ENCODE measurements at places on chromosomes 6 and 20. TPM values are rescaled to one million over a fixed set of nuclear protein-coding genes. Genes with fewer than 3 reads are reported as not detected.

GRCh38 chr20:57051096-57051495 lies 215.3 kb downstream of the BMP7 start:
- DNase-seq = no peak

GRCh38 chr6:117389227-117390057 lies 36.3 kb downstream of the ROS1 start:
- no peak for DNase-seq

DNA sequence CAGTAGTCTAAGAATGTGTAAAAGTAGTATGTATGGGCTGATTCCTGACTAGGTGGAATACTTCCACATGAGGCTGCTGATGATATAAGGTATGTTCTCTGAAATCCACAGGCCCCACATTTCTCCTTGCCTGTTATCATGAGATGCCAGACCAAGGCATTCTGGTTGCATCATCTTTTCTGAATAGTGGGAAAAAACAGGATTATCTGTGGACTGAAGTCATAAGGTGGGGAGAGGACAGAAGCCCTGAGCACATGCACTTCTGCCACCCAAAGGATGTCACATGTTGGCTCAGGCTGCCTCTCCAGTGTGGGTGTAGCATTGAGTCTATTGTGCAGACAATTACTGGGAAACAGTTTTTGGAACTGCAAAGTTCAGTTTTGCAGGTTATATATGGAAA lies 184.5 kb upstream of the RAB32 start:
- no peak for DNase-seq

GRCh38 chr6:147560670-147561069 lies 52.2 kb downstream of the SAMD5 start:
- no peak for DNase-seq

DNA sequence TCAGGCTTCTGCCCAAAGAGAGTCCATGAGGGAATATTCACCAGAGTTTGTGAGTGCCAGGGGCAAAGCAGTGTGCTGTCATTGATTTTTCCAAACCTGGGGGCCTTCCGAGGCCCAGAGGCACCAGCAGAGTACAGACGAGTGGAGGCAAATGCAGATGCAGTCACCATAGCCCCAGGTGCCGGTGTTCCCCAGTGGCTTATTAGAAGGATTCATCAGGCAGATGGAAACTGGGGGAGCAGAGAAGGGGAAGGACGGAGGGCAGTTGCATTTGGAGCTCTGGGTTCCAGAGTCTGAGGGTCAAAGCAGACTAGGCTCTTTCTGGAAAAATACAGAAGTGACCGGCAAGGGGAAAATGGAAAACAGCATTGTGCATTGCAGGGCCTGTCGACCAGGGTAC lies 184.2 kb downstream of the ANKRD60 start:
- no peak for DNase-seq

DNA sequence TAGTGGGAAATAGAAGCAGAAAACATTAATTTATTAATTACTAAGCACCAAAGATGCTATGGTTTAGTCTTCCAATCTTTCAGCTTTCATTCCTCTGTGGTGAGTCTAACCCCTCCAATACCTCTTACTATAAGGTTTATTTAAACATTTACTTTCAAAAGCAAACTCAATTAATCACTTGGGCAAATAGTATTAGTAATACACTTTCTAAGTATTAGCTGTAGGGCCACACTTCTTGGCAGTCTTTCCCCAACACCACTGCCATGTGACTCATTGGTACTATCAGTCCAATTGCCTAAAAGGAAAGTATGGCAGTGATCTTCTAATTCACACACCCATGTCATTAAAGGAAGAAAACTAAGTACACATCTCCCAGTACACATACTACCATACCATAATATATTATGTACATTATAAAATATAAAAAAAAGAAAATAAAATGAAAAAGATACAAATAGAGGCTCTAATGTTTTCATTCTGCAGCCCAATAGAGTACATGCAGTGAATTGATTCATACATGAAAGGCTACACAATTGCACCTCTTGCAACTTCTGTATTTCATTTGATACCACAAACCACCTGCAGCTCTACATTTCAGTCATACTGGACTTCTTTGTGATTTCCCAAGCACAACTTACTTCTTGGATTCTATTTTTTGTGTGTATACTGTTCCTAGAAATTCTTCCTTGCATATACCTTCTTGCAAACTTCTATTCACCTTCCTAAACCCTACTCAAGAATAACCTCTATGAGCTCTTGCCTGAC lies 218.6 kb downstream of the PKHD1 start:
- no peak for DNase-seq

DNA sequence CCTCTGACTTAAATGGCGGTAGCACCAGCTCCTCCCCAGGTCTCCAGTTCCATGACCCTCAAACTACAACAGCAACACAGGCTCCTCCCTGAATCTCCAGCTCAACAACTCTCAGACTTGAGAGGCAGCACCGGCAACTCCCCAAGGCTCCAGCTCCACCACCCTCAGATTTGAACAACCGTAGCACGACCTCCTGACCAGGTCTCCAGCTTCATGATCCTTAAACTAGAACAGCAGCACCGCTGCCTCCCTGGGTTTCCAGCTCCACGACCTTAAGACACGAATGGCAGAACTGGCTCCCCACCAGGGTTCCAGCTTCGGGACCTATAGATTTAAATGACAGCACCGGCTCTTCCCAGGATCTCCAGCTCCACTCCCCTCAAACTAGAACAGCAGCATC lies 325.8 kb downstream of the PREX1 start:
- DNase-seq = no peak

- no peak for DNase-seq
Measured at GRCh38 chr6:90691823-90692222, 105.0 kb upstream of the MAP3K7 start.

DNA sequence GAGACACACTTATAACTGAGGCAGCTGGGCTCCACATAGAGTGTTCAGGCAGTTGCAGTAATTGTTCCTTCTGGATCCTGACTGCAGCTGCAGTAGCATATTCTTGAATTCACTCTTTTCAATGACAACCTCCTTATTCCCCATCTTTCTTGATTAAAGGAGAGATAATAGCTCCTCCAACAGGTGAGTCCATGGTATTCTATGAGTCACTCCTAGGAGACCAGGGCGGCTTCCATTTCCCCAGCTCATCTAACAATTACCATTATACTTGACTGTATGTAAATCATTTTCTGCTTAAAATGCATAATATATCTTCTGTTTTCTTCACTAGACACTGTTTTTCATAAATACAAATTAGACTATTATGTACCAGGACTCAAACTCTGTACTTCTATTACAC lies 62.4 kb downstream of the TENT5A start:
- DNase-seq = no peak

- DNase-seq = no peak
Measured at GRCh38 chr6:33488339-33488738, 34.0 kb downstream of the ZBTB9 start.

GRCh38 chr20:57787990-57788781 lies 78.4 kb upstream of the PMEPA1 start:
- DNase-seq = no peak

GRCh38 chr6:42095094-42095493 lies 44.8 kb downstream of the TAF8 start:
- DNase-seq = no peak

DNA sequence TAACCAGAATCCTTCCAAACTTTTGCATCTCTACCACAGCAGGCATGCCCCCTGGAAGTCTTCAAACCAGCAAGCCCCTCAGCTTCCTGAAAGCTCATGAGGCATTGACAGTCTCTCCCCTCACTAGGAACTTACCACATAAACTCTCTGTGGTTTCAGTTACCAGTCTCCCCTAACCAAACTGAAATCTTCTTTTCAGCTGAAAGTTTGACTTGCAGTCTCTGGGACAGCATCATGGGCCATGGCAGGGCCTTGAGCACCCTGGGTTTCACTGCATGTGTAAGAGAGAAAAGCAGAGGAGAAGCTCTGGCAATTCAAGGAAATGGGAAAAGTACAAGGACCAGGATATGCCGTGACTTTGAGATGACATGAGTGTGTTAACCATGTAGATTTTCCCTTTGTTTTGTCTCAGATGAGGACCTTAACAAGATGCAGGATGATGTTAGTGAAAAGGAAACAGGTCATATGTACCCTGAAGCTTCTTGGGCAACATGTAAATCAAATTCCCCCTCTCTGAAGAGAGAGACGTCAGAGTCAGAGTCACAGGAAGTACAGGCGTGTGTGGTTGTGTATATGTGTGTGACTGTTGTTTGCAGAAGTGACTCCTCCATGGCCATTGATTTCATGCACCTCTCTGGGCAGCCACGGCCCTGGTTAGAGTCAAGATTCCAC lies 106.3 kb downstream of the TNFRSF21 start:
- no peak for DNase-seq

GRCh38 chr6:12125396-12125795 lies 113.3 kb downstream of the HIVEP1 start:
- no peak for DNase-seq

DNA sequence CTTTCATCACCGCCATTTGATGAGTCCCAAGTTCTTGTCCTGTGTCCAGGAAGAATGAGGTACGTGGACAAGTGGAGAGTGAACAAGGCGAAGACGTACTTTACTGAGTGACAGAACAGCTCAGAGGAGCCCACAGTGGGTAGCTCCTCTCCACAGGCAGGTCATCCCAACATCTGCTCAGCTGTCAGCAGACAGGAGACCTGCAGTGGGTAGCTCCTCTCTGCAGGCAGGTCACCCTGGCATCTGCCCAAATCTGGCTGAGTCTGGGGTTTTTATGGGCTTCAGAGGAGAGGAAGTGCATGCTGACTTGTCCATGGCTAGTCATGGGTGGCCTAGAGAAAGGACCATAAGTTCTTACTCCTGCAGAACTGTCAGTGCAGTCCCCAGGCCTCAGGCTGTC lies 32.7 kb upstream of the PDYN start:
- no peak for DNase-seq

DNA sequence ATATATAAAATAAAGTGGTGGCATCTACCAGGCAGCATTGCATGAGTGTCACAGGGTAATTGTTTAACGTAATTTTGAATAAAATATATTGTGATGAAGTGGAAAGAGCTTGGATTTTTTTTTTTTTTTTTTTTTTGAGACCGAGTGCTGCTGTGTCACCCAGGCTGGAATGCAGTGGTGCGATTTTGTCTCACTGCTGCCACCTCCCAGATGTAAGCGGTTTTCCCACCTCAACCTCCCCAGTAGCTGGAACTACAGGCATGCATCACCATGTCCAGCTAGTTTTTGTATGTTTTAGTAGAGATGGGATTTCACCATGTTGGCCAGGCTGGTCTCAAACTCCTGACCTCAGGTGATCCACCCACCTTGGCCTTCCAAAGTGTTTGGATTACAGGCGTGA lies 81.1 kb upstream of the SMIM8 start:
- DNase-seq = no peak

DNA sequence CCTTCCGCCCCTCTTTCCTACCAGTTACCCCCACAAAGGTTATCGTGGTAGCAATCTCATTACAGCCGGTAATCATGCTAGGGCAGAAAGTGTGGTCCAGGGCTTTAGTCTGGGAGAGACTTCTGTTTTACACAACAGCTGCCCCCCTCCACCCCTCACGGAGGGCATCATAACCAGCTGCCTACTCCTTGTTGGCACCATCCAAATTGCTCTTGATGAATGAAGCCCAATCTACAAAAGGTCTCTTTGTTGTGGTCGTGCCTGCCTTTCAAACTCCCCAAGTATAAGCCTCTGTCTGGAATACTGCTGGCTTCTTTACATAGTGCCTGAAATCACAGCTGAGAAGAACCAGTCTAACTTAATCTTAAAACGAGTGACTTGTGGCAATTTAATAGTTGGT lies 157.9 kb downstream of the INSM1 start:
- DNase-seq = no peak

The TNFAIP3 gene
- 96.6 TPM for total RNA-seq

The RALY gene
- 51.7 TPM for total RNA-seq

The HSPA1L gene
- 4.6 TPM for total RNA-seq

The SLC22A23 gene
- total RNA-seq = 31.0 TPM

The MYT1 gene
- total RNA-seq = 0.20 TPM

The MYBL2 gene
- total RNA-seq = 0.11 TPM

The PTCHD4 gene
- 0.81 TPM for total RNA-seq

The SF3B5 gene
- 109 TPM for total RNA-seq

The RAET1L gene
- not detected for total RNA-seq

The VSX1 gene
- 1.4 TPM for total RNA-seq
